ENCODE measurements at places on chromosomes 3 and 15. TPM values are rescaled to one million over a fixed set of nuclear protein-coding genes. Genes with fewer than 3 reads are reported as not detected.

DNA sequence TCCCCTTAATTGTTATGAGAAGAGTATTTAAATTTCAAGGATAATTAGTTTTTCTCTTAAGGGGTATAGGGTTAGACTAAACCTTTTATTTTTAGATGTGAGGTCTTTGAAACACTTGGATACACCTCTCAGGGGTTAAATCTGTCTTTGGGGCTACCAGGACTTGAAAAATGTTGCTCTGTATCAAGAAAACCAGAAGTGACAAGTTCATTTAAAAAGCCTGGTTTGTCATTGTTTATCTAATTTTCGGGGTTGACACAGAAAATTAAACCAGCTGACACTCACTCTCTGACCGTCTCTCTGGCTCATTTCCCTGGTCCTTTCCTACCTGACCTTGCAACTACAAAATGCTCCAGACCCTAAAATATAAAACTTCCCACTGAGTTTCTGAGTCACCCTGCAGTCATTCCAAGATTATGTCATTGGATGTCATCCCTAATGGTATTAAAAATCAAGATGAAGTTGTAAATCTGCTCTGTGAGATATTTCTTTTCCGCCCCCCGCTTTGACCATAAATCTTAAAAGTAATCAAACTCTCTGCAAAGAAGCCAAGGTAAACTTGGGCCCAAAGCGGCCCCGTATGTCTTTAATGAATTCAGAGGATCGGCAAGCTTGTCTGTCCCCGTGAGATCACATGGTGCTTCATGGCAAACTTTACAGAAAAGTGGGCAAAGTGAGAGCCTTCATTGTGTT lies 32.9 kb upstream of the SKOR1 start:
- no peak for ATAC-seq

- no peak for ATAC-seq
Measured at GRCh38 chr3:122892118-122892960, 97.5 kb downstream of the SLC49A4 start.

DNA sequence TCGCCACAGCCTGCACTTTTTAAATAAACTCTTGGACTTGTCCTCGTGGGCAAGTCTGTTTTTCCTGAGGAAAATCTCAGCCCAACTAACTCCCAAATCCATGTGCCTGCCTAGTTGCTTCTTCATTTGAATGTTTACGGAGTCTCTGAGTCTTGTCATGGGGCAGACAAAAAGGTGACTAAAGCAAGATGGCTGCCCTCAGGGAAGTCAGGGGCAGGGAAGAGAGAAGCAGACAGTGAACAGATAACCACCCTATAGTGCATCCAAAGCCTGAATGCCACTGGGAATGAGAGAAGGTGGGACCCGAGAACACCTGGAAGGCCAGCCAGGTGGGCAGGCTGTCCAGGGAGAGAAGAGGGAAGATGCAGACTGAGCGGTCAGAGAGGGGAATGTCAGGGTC lies 21.4 kb downstream of the CCDC12 start:
- ATAC-seq: no peak

DNA sequence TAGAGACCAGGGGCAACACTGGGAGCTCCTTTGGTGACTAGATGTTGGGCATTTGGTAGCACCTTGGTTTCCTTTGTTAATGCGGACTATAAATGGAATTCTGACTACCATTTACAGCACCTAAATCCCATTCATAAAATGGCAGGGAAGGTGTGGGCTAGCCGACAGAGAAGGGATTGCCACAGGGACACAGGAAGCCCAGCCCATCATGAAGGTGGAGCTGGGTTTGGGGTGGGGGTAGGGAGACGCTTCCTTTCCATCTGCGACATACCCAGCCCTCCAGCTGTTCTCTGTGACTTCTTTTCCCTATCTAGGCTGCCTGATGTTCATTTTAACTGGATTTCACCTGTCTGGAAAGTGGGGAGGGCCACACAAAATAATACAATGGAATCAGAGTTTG lies 21.0 kb downstream of the ABHD2 start:
- ATAC-seq: no peak

DNA sequence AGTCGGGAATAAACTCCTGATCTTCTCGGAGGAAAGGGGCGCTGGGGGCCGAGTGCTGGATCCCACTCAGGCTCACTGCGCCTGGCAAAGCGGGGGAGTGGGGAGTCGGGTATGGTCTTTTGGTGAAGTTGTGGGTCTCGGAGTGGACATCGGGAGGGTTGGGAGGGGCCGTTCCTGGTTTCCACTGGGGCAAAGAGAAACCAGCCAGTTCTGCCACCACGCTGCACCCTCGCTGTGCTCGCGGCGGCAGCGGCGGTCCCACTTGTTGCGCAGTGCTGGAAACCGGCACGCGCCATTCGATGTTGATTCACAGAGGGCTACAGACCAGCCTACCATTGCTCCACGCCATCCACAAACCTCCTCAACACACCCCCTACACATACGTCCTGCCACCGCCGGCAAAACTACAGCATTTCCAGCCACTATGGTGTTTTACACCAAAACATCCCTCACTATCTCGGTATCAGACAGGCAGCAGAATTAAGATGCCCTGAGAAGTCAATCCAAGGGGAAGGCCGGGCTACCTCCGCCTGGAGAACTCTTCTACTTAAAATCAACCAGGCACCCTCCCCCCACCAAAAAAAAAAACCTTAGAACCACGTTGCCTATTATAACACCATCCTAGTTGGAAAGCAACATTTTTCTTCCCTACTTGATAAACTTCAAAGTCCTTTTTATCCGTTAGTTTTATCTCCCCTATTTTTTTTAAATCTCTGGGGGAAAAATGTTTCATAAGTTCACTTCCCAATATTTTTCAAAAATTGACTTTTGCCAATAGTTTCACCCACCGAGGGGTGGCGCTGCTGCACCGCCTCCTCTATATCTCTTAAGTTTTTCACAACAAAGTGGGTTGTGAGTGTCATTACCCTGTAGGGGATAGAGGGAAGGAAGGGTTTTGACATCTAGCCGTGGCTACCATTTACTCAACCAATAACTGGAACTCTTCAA lies 3.6 kb downstream of the BCL6 start:
- ATAC-seq: peak; percentile 20

DNA sequence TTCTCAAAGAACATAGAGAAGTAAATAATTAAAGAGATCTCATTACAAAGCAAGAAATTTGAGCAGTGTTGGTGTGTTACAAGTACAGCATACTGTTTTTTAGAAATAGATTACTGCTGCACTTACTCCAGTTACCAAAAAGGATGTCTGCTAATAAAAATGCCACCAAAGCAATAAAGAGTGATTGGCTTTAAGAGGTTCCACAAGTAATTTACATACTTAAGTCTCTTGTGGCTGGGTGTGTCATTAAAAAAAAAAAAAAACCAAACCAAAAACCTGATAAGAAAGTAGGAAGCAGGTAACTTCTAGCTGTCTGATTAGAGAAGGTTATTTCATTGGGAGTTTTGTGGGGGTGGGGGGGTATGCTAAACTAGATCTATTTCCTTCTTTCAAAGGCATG lies 15.2 kb downstream of the RAB11A start:
- no peak for ATAC-seq

DNA sequence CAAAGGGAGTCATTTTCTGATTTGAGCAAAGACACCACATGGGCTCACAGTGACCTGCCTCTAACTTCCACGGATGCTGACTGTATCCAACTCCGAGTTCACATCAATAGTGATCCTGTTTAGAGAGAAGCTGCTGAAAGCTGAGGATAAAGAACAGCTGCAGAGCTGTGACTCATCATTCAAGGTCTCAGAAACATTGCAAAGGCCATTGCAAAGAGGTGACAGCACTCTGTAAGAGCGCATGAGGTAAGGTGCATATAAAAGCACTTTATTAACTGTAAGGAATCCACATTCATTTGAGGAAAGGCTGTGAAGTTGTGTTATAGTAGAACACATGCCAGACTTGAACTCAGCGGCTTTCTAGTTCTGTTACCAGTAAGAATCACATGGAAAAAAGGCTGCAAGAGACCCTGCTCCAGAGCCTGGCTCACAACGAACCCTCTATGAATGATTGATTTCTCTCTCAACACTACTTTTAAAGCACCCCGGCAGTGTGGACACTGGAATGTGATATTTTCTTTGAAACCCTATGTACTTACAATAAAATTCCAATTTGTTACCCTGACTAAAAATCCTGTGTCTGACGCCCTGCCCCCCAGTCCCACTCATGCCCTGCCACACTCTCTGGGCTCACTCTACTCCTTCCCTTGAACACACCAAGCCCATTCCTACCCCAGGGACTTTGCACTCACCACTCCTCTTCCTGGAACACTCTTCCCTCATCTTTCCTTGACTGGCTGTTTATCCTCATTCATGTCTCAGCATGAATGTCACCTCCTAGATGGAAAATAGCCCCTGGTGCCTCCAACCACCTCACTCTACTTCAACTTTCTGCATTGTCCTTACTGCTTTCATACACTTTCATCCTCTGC lies 111.2 kb downstream of the LSM3 start:
- ATAC-seq: no peak

Gene POTEB3
- total RNA-seq: not detected

Gene ANKRD63
- not detected for total RNA-seq

Gene ITIH1
- total RNA-seq: not detected

Gene CXCR6
- 13.7 TPM for total RNA-seq

Gene CCPG1
- 8.7 TPM for total RNA-seq
